ENCODE measurements at places on chromosomes 16 and 17.

DNA sequence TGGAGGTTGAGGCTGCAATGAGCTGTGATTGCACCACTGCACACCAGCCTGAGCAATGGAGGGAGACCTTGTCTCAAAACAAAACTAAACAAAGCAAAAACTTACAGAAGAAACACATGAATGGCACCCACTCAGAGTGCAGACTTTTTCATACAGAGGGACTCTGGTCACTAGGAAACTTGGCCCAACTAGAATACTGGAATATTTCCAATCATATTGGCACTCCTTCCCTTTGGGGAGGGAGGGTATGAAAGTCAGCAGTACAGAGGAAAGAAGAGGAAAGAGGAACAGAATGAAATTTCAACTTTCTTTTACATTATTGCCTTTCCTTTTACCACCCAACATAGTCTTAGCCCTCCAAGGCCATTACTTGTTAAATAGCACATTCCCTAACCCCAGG, 28.2 kb downstream of the CMTR2 start:
- no peak for DNase-seq

DNA sequence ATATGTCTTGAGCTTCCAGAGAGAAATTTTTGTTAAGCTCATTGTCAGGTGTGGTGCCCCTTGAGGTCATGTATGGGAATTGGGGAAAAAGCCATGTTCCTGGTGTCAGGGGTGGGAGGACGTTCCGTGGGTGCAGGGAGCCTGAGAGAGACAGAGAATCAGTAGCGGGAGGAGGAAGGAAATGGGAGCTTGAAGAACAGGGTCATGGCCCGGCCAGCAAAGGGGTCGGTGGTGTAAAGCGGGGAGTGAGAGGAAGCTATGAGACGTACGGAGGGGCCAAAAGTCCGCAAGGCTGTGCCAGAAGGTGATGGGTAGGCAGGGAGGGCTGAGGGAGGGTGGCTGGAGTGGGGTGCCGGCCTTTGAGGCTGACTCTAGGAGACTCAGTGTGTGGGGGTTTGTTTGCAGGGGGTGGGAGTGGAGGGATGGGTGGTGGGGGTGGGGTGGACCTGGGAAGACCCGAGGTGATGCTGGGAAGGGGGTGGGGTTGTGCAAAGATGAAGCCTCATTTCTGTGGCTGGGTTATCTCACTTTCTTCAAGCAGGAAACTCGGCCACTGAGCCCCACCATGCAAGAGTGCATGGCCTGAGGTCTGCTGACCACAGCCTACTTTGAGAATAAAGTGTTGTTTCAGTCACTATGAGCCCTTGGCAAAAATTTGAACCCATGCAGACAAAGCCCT, 63.6 kb downstream of the PLCG2 start:
- no peak for DNase-seq

- DNase-seq = no peak
Measured at GRCh38 chr16:48432136-48432535, 46.9 kb upstream of the SIAH1 start.

DNA sequence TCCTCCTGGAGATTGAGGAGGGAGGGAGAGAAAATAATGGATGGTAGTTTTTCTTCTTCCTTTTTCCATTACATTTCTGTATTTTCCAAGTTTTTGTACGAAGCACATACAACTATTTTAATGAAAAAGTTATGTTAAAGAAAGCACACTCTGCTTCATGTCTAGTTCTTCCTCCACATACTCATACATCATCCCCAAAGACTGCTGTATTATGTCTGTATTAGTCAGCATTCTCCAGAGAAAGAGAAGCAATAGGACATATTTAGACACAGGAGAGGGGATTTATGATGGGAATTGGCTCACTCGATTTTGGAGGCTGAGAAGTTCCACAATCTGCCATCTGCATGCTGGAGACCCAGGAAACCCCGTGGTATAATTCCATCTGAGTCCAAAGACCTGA, 10.1 kb upstream of the ACSM2A start:
- DNase-seq = no peak

GRCh38 chr16:81623365-81624102, 155.6 kb upstream of the PLCG2 start:
- DNase-seq = no peak

GRCh38 chr16:56075732-56076388, 115.4 kb upstream of the GNAO1 start:
- no peak for DNase-seq

GRCh38 chr17:40542558-40543411, 22.5 kb downstream of the CCR7 start:
- DNase-seq = no peak

DNA sequence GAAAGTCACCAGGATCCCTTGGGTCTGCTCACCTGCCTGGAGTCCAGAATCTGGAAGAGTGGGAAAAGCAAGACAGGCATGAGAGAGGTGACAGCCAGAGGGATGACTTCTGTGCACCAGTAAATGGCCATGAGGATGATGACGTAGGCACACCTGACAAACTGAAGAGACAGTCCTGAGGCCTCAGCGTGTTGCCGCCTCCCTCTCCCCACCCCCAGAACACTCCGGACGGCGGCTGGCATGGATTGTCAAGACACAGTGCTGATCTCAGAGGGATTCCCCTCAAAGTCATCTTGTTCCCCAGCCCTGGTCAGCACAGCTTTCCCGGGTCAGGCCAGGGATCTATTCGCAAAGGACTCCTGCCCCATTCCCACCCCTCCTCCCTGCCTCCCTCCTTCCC, 6.2 kb downstream of the SLC13A5 start:
- no peak for DNase-seq

GRCh38 chr16:21194771-21195301, 16.5 kb downstream of the ZP2 start:
- no peak for DNase-seq

GRCh38 chr17:65297384-65297783, 160.2 kb downstream of the RGS9 start:
- no peak for DNase-seq

GRCh38 chr16:14389359-14389758, 240.7 kb downstream of the PARN start:
- no peak for DNase-seq

GRCh38 chr16:84029297-84030047, 13.1 kb downstream of the SLC38A8 start:
- no peak for DNase-seq

DNA sequence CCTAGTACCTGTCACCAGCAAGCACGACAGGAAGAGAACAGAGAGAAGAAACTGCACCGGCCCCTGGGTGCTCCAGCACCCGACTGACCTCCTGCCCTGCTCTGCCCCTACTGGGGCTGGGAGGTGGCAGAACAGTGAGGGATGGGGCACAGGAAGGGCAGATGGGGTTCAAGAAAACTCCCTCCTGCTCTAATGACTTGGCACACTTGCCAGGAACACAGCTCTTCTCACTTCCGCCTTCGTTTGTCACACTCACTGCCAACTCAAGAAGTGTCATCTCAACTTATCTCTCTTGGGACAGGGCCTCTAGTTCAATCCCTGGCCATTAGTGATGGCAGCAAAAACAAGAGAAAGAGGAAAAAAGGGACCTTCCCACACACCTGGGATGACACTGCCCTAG, 42.7 kb upstream of the ICAM2 start:
- DNase-seq = no peak

GRCh38 chr16:56603589-56603988, 4.8 kb upstream of the MT2A start:
- DNase-seq = peak; percentile 51

DNA sequence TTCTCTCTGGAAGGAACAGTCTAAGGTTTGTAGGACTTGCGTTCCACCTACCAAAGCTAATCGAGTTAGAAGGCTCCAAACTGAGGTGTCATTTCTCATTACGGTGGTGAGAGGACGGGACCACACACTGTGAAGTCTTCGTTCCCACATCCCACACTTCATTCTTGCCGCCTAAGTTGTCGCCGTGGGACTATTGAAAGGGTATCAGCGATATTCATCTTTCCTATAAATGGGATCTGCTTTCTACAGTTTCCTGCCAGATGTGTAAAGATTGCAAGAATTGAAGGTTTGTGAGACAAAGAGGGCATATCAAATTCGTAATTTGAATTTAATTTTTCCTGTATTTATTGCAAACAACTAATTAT, 608 bp upstream of the TRIM37 start:
- DNase-seq = no peak

DNA sequence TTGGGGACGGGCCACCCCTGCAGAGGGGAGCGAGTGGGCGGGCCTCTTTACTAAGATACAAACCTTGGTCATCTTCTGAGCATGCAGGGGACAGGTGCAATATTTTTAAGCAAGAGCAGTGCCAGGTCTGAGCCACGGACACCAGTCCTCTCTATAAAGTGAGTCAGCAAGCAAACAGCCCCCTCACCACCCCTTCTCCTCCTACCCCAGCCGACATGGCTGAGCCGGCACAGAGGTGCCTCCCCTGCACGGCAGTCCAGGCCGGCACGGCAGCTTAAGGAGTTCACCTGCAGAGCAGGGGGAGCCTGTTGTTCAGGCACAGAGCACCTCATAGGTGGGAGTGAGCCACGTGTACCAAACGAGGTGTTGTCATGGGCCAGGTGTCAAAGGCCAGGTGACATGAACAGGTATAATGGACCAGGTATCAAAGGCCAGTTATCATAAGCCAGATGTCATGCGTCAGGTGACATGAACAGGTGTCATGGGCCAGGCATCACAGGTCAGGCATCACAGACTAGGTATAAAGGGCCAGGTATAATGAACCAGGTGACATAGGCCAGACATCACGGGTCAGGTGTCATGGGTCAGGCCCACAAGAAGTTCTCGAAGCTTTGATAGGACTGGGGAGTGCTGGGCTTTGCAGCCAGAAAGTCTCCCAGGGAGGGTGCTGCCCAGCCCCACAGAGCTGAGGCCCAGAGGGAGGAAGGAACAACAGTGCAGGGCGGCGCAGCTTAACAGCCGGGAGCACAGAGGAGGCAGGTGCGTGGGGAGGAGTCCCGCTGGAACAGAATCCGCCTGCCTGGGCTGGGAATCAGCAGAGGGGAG, 42.6 kb upstream of the ZNF469 start:
- DNase-seq = no peak
